ENCODE measurements at places on chromosomes 3 and 15. TPM values are rescaled to one million over a fixed set of nuclear protein-coding genes. Genes with fewer than 3 reads are reported as not detected.

DNA sequence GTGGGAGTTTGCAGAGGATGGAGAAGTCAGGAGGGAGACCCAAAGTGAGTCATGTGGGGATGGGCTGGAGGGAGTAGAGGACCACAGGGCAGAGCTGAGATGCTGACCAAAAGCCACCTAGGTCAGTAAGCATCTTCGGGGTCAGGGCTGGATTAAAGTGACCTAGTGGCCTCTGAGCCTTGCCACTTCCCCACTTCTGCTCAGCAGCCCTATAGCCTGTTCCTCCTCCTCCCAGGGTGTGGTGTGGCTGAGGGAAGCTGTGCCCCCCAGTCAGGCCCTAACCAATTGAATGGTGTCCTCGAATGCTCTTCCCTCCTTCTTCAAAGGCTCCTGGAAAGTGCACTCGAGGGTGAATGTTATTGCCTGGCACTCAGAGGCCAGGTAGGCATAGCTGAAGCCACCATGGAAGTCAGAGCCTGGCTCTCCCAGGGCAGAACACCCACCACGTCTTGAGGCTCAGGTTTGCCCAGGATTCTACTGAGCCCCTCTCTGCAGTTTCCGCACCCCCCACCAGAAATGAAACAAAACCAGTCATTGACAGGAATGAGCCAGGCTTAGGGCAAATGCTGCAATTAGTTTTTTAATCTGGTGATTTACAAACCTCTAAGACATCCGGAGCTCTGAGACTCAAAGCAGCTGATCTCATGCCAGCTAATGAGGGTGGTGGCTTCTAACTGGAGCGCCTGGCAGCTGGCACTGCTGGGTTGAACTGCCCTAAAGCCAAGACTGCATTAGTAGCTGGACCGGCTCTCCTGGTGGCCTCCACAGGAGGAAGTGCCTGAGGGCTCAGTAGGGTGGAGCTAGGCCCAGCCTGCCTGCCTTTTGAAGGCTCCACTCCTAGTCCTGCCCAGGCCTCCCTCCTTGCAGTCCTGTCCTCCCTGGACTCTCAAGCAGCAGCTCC lies 26.0 kb upstream of the VIPR1 start:
- DNase-seq, result no peak

GRCh38 chr3:72953325-72953956 lies 43.2 kb upstream of the PPP4R2 start:
- no peak for DNase-seq

GRCh38 chr15:64809649-64810496 lies 15.6 kb downstream of the PIF1 start:
- peak; percentile 51 for DNase-seq

Gene CYP8B1
- polyA plus RNA-seq, result 0.10 TPM

- no peak for DNase-seq
Measured at GRCh38 chr3:18633002-18633401, 207.9 kb upstream of the SATB1 start.

Data from urinary bladder (tissue), 4 donors.